Stimulated activated CD8-positive, alpha-beta memory T cell treated with anti-CD3 and anti-CD28 coated beads, Interleukin-15, amount 100 ng/mL, for 24 hours (primary cell): ENCODE measurements at places on chromosomes 2 and 18.
A peak's percentile ranks its signal among the peaks of the same experiment; 100 is the strongest.

DNA sequence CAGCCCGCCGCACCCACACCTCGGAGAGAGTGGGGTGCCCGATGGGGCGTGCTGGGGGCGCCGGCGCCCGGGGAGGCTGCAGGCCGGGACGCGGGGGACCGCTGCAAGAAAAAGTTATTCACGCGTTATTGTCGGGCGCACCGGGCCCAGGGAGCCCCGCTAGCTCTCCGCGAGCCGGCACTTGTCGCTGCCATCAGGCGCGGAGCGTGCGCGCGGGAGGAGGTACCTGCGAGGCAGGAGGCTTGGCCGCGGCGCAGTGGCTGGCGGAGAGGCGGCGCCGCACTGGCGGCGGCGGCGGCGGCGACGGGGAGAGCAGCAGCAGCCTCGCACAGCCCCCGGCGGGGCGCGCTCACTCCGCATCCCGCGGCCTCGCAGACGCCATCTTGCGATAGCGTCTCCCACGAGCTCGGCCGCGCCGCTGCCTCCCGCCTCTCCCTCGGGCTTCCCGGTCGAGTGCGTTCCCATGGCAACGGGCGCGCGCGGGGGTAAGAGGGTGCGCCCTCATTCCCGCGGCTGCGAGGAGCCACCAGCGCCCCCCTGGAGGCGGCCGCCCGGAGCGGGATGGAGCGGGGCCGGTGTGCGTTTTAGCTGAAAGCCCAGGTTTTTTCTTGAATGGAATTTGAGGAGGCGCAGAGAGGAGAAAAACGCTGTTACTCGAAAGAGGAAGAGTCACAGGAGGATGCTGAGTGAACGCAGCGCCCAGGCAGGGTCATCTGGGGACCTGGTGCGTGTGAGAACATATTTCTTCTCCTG, at the start of gene CHN1:
Gene CHN1, minus strand, starts transcription at position 402 of the 753 bp plus-strand sequence. CDS start 469 bp downstream, outside the sequence.
- peak; percentile 31 for DNase-seq

DNA sequence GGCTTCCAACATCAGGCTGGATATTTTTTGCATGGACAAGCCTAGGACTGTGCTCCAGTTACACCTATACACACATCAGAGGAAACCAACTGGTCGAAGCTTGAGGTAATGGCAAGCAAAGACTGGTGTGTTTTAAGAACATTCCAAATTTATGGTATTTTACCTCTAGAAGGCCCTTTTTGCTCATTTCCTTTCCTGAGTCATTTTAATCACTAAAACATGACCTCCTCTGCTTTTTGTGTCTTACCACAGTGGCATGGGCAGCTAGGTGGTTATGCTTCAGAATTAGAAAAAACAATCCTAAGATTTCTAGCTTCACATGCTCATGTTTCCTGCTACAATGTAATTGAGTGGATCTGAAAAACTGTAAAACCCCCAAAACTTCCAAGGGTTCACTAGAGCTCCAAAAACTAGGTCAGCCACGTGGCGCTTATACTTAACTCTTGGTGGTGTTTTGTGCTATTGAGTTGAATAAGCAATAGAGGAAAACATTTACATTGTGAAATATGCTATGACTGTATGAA, 30.6 kb upstream of the CHRNA1 start:
- DNase-seq, result no peak

DNA sequence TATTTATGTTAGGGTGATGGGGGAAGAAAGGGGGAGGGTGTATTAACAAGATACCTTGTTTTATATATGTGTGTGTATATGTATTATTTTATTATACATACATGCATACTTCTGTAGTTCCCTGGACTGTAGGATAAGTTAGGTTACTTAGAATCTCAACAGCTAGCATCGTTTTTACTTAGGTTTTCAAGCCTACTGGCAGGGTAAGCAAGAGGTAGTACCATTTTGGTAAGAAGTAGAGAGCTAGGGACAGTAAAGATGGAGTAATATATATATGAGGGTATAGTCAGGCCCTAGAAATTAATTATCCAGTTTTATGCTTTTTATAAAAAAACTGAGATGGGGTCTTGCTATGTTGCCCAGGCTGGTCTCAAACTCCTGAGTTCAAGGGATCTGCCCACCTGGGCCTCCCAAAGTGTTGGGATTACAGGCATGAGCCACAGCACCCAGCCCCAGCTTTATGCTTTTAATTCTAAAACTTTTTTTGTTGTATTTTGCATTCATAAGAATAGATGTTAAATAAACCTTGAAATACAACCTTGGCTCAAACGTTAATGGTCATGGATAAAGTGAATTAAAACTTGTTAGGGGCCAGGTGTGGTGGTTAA, 13.2 kb downstream of the MSH6 start:
- no peak for DNase-seq

GRCh38 chr18:26543373-26543772, 5.0 kb downstream of the KCTD1 start:
- no peak for DNase-seq
